HFFc6 (cell line): ENCODE measurements at places on chromosomes 5 and 9. TPM values are rescaled to one million over a fixed set of nuclear protein-coding genes. Genes with fewer than 3 reads are reported as not detected.

Gene GADD45G
- 0.16 TPM in 1 of 3 replicates, not detected in the others for total RNA-seq

Gene ZNF618
- 9.4 to 12.7 TPM (median 9.8 TPM) in 3 replicates for total RNA-seq

Gene OBP2A
- not detected in 3 replicates for total RNA-seq

Gene PCDHGA11
- 1.7 and 9.7 TPM in 2 replicates for total RNA-seq

Gene FOXD4L6
- total RNA-seq, result not detected in 3 replicates

Gene SMC2
- 19.6 to 34.9 TPM (median 31.6 TPM) in 3 replicates for total RNA-seq

Gene ABCA1
- total RNA-seq, result 9.2 to 15.0 TPM (median 9.3 TPM) in 3 replicates

Gene OR2Y1
- total RNA-seq, result not detected in 3 replicates

Gene FBXL7
- total RNA-seq, result 12.7 to 16.3 TPM (median 13.8 TPM) in 3 replicates

Gene ZNG1C
- 23.9 to 25.9 TPM (median 25.0 TPM) in 3 replicates for total RNA-seq

Gene NTRK2
- 0.20 to 0.78 TPM (median 0.50 TPM) in 3 replicates for total RNA-seq

Gene PPP2R2B
- total RNA-seq, result not detected in 2 replicates

Gene IFNA21
- total RNA-seq, result not detected in 3 replicates

Gene MUSK
- total RNA-seq, result 0.14 TPM in 1 of 2 replicates, not detected in the other

Gene TMEFF1
- 1.7 to 2.6 TPM (median 1.8 TPM) in 3 replicates for total RNA-seq
